CD4-positive, alpha-beta T cell treated with Interferon alpha-2 for 1 hour (primary cell): ENCODE measurements at places on chromosomes 11 and 22.

- DNase-seq, result no peak
Observed at GRCh38 chr22:24588757-24589481, 4.0 kb downstream of the LRRC75B start.

DNA sequence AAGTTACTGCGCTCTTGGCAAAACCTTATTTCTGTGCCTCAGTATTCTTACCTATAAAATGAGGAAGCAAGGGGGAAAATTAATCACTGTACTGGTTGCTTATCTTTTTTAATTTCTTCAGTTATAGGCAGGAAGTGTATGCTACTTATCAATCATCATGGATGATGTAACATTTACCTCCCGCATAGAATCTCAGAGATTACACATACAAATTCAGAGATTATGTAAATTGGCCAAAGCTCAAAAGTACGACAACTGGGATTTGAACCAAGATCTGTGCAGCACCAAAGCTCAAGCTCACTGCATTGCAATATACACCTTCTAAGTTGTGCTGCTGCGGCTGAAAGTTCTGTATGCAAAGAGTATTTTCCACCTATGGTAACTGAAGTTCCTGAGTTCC is 83.0 kb downstream of the PDHX start:
- DNase-seq, result no peak

GRCh38 chr11:61066645-61067044 is 35.6 kb upstream of the CD5 start:
- DNase-seq, result no peak

GRCh38 chr11:121448431-121448941 is 3.6 kb upstream of the SORL1 start:
- no peak for DNase-seq
